Globus pallidus (tissue), 1 donor: ENCODE measurements at places on chromosomes 1 and 21.

- no peak for DNase-seq
Measured at GRCh38 chr1:201527879-201528278, 11.0 kb upstream of the NAV1 start.

GRCh38 chr1:150302338-150302737, 8.7 kb downstream of the MRPS21 start:
- peak; percentile 74 for DNase-seq

- no peak for DNase-seq
Measured at GRCh38 chr1:110645211-110645610, 29.5 kb downstream of the KCNA3 start.

DNA sequence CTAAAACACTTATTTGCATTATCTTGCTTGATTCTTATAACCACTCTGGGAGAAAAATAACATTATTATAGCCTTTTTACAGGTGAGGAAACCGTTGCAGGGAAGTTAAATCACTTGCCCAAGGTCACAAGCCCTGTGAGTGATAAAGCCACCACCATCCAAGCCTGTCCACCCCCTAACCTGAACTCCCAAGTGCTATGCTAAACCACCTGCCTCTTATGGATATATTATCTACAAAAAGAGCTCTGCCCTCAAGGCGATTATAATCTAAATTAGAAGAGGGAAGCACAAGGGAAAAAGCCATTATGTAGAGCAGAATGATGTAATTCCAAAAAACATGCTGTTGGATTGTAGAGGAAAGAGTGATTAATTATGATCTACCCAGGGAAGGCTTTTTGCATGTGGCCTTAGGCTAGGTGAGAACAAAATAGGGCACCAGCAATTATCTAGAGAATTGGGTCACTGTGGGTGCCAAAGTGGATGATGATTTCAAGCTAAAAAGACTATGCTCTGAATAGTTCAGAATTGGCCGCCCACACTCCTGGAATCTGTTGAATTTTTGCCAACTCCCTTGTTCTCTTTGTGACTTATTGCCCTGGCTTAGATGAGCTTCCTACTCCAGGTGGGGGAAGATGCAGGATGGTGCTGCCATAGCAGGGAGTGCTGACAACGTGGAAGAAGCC, 205.3 kb downstream of the FGGY start:
- DNase-seq, result no peak

DNA sequence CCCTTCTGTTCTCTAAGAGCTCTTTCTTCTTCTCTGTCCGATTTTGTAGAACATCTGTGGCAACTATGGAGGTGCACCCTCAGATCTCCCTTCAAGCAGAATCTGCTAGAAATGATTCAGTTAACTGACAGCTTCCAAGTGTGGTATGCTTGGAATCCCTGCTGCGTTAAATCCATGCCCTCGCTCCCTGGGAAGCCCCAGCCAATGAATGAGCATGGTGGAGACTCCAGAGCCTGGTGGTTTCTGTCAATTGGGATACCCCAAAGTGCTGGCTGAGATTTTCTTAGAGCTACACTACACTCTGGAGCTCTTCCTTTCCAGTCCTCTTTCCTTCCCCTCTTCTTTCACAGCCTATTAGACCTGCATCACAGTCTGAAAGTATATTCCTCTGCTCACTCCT, 116.3 kb upstream of the C1orf21 start:
- DNase-seq, result no peak

DNA sequence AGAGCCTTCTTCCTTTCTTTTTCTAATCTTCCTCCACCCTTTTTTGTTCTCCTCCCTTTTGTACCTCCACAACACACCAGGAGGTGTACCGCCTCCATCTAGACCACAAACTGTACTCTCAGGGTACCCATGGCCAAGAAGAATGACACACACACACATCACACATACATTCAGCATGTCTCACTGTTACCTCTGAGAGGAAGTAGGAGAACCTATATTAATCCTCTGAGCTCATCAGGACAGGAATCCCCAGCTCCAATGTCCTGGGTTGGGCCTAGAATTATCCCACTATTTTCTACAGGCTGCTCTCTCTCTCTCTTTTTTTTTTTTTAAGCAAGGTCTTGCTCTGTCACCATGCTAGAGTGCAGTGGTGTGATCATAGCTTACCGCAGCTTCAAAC, 36.7 kb downstream of the ATP2B4 start:
- no peak for DNase-seq

DNA sequence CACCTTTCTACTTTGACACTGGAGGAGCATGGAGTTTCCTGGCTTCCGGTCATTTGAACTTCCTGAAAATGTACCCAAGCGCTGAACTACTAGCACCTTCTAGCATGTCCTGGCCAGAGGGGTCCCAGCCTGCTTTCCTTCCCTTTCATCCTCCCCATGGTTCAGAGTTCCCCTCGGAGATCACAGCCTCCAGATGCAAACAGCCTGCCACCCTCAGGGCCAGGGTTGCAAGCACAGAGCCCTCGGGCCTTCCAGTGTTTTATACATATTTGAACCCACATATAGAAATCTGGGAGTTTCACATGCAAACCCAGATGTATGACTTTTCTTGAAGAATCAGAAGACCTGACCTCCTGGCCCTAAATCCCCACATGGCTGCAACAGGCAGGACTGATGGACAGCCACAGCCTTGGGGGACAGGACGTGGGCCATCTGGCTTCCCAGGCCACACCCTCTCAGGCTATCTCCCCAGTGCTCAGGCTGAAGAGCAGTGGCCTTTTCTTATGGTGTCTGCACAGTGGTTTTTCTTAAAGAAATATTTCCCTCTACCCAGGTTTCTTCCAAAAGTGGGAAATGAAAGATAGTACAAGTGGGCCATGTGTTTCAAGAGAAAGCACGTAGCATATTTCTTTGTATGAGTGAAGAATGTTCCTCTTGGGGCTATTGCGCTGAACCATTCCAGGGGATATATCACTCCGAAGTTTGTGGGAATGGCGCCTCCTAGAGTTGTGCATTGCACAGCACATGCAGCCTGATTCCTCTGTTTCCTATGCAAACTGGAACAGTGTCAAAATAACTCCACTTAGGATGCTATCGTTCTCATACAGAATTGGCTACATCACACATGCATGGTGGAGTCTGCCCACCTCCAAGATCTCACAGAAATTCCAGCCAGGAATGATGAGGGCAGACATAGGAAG, 232.0 kb upstream of the VAMP3 start:
- DNase-seq, result no peak

- no peak for DNase-seq
Measured at GRCh38 chr1:8822373-8823294, 5.2 kb upstream of the RERE start.

- no peak for DNase-seq
Measured at GRCh38 chr1:206735553-206736031, 35.0 kb upstream of the IL19 start.

DNA sequence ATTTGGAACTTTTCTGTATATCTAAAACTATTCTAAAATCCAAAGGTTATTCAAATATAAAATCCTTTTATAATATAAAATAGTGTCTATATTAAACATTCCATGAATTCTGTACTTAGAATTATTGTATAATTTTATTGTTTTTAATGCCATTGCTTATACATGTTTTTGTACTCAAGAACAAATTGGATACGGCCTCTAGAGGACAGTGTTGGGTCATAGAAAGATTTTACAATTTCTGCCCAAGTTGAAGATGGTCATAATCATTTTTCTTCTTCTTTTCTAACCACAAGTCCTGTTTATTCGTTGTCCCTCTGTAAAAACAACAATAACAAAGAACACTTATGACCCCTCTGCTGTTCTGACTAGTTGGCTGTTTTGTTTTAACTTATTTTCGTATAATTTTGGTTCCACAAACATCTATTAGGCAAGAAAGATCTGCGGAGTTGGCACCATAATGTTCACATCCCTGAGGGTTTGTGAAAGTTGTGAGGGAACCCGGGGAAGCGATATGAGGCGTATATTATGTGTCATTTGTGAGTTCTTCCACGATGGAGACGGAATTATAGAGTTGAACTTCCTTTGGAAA, 75.7 kb upstream of the KIF26B start:
- DNase-seq, result peak; percentile 38

DNA sequence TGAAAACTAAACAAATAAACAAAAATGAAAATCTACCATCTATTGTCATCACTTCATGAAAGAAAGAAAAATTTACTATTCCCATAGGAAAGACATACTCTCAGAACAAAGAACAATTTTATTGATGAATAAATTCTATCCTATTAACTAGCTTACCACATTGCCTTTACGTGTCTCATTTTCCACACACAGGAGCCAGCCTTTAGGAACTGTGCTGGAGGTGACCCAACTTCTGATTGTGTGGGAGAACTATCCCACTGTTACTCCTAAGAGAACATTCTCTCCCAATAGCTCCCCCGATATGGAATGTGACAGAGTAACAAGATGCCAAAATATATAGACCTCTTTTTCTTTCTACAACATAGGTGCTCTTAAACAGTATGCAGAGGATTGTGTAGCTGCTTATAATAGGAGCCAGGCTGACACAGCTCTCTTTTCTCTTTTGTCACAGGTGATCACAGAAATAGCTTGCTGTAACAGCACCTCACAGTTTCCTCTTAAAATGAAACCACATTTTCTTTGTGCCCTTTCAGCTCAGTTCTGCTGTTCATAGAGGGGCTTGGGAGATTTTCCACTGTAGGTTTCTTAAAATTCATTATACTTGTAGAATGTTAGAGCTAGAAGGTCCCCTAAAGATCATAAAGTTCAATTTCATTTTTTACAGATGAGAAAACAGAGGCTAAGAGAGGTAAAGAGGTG, 35.5 kb downstream of the C21orf91 start:
- no peak for DNase-seq

- DNase-seq, result no peak
Measured at GRCh38 chr1:184051138-184051484, 419 bp upstream of the TSEN15 start.

- DNase-seq, result peak; percentile 76
Measured at GRCh38 chr1:85406887-85407533, 57.9 kb downstream of the DDAH1 start.
